SHP77 (cell line): ENCODE measurements at places on chromosomes 11 and 22.

DNA sequence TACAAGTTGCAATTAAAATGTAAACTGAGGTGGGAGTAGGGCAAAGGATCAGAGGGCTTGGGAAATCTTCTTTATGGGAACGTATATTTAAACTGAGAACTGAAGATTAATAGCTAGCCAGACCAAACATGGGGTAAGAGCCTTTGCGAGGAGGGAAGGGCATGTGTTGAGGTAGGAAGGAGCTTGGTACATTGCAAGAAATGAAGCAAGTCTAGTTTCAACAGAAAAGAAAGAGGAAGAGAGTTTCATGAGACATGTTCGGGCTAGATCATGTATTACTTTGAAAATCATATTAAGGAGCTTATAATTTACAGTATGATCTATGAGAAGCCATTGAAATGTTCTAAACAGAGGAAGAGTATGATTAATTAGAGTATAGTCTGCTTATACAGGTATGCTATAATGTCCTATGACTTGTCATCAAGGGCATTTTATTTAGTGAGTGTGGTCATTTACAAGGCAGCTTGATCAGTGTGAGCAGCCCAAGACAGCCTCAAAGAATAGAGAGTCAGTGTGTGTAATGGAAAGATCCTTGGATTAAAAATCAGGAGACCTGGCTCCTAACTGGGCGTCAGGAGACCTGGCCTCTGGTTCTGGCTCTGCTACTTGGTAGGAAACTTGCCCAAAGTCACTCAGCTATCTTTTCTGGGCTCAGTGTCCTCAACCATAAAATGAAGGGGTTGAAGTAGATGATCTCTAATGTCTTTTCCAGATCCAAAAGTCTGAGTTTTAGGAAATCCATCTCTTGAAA lies 10.9 kb downstream of the GAS2 start:
- no peak for DNase-seq

DNA sequence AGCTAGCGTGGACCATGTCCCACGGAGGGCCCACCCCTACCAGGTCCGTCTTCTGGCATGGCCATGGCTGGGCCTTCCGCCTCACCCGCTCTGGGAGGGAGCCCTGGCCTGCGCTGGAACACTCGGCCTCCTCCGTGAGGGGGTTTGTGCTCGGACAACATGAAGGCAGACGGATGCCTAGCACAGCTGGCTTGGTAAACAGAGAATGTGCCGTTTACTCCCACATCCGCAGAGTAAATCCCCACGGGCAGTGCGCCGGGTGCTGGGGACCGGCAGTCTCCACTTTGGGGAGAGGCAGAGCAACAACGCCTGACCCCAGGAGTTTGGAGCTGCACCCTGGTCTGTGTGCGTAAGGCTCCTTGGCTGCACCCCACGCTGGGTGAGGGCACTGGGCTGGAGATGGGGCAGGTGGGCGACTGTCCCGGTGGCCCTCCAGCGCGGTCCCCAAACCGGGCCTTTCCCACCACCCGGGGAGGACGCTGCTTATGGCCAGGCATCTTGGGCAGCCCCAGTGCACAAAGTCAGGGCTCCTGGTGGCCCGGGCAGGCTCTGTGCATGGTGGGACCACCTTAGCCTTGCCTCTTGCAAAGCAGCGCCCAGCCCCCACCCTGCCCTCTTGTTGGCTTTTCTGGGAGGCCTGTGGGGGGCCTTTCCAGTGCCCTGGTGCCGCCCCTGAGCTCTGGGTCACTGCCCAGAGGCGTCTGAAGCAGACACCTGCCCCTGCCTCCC lies 30.7 kb upstream of the MUC5AC start:
- DNase-seq, result no peak

GRCh38 chr11:120871924-120872323 lies 152.0 kb upstream of the TBCEL start:
- no peak for DNase-seq

- no peak for DNase-seq
Observed at GRCh38 chr22:22359465-22359864, 114.9 kb downstream of the VPREB1 start.

GRCh38 chr22:37016134-37016910 lies 2.9 kb downstream of the TST start:
- DNase-seq, result no peak

DNA sequence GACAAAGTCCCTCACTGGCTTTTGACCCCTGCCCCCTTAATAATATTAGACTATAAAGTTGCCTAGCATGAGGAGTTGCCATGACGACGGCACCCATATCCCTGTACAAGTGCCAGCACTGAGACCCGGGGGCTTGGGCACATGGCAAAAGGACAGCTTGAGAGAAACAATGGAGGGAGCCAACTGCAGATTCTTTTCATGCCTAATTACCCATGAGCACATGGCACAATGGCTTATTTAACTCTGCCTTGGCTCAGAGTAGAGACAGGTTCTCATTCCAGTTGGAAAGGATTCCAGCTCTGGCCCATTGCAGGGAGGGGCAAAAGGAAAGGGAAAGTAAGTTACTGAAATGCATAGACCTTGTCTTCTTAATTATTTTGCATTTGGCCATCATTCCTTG lies 261.2 kb upstream of the UBASH3B start:
- DNase-seq, result no peak

- peak; percentile 66 for DNase-seq
Observed at GRCh38 chr11:66617155-66617834, 865 bp downstream of the RBM14 start.

DNA sequence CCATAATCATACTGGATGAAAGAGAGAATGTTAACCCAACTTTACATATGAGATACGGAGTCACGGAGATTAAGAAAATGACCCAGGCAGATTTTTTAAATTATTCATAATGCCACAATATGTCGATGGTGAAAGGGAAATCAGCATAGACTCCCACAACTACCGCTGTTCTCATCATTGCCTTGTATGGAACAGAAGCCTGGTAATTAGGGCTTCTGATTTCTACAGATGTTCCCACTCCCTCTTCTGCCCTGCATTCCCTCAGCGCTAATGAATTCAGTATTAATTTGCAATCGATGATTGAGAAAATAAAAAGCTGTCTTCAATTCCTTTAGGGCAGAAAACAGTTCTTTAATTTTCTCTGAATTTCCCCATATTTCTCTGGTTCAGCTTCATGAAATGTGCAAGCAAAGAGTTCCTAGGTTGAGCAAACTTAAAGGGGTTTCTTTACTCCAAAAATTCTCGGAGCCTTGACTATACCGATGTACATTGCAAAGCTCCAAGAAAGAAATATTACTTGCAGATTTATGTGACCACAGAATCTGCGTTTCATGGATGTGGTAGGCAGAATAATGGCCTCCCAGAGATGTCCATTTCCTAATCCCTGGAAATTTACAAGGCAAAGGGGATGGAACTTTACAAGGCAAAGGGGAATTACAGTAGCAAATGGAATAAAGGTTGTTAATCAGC lies 134.9 kb upstream of the ZC3H12C start:
- no peak for DNase-seq

- no peak for DNase-seq
Observed at GRCh38 chr11:5124891-5125620, 13.1 kb downstream of the OR52A5 start.

- DNase-seq, result no peak
Observed at GRCh38 chr11:34050581-34051348, 766 bp upstream of the CAPRIN1 start.

DNA sequence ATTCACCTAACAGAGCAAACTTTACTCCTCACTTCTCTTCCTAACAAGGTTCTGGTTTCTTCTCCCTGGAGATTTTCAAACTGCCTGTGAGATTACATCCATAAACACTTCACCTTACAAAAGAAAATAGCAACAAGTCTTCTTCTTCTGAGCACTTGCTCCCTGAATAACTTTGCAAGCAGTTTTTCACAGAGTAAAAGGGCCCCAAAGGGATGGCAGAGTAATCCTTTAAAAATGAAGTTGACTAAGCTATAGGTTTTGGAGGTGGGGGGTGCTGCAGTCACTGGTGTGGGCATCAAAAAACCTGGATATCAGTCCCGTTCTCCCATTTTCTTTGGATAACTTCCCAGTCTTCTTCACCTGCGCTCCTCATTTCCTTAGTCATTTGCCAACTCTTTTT lies 484.9 kb downstream of the MIAT start:
- no peak for DNase-seq

DNA sequence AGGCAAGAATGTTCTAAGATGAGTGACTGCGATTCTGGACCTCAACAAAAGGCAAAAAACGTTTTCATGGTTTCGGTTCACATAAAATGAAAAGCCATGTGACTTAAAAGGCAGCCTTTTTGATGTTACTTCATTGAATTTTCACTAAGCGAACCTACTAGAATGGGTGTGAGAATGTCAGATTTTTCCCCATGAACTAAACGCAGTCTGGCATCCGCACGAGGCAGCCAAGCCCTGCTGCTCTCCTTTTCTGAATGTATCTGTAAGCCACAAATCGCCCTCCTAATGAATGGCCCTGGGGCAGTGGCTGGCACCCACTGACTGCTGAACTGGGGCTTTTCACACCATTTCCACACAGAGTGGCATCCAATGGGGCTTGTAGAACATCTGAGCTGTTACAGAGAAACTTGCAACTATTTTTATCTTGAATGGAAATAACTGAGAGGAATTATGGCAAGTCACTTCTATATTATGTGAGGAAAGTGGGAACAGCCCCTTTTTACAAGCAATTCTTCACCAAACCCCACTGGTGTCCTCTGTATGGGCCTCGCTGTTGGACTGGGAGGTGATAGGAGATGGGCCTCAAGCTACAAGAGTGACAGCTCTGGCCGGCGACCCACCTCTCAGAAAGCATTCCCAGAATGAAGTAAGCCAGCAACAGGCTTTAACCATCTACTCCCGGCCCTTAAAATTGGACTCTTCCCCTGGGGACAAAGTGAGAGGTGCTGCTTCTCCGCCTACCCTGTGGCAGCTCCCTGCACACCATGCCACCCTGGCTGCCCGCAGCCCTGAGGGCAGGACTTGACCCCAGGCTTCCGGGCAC lies 29.4 kb downstream of the PPP2R1B start:
- DNase-seq, result no peak

GRCh38 chr11:13216711-13217075 lies 60.9 kb upstream of the BMAL1 start:
- no peak for DNase-seq

- no peak for DNase-seq
Observed at GRCh38 chr11:122807731-122808477, 30.4 kb upstream of the CRTAM start.
